ENCODE measurements at places on chromosomes 1 and 21.

DNA sequence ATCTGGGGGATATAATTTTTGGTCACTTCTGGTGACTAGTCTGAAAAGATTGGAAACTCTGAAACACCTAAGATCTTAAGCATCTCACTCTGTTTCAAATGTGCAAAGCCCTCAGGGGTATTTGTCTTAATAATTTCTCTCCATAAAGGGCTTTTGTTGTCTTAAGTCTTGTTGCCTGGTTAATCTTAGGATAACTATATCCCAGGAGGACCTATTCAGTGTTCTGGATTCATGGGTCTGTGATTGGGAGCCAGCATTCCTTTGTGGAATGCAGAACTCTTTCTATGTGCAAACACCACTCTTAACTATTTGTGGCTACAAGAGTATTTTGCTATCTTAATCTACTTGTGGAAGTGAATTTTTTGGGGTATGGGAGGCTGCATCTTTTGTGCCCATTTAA lies 1573.0 kb upstream of the PRMT6 start:
- no peak for DNase-seq

- no peak for DNase-seq
These were observed 212.1 kb upstream of the PLD5 start for GRCh38 chr1:242736611-242737010.

GRCh38 chr21:43759651-43760050 lies 16.5 kb downstream of the CSTB start:
- DNase-seq, result no peak

- DNase-seq, result no peak
These were observed 18.0 kb upstream of the MNDA start for GRCh38 chr1:158813164-158813563.

DNA sequence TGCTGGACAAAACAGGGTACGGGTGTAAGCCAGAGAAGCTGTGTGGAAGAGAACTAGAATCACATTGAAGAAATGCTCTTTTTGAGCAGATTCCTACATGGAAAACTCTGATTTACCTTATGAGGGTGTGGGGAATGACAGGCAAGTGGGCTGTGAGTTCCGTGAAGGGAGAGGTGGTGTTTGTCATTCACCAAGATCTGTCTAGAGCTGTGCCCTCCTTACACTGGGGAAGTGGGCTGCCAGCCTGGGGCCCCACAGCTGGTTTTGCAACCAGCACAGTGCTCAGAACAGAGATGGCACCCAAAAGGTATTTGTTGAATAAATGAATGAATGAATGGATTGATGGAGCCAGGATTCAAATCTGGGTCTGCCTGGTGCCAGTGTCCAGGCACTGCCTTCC lies 10.4 kb downstream of the RCAN1 start:
- no peak for DNase-seq

DNA sequence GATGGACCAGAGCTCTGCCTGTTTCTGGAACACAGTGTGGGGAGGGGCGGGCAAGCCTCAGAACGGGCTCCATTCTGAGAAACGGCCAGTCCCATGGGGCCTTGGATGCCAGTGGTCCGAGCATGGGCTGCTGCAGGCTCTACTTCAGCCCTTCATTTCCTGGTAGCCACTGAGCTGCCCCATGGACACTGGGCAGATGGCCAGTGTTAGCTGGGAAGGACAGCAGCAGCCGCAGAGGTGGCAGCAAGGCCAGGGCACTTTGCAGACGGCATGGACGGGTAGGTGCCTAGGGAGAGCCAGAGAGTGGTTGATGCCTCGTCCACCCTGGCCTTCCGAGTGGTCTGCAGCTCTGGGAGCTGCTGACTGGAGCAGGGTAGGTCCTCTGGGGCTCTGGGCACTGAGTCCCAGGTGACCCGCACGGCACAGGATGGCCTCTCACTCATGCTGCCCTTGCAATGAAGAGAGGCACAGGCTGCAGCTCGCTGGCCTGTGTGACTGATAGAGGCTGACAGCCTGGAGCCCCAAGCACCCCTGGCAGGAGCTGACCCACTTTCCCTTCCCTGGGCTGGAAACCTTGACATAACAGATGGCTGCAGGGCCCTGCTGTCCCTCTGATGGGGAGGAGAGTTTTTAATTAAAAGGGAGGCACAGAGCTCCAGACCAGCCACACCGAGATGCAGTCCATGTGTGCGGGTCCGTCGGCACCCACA lies 87.7 kb upstream of the COL6A1 start:
- no peak for DNase-seq

GRCh38 chr1:224881762-224882211 lies 47.7 kb upstream of the DNAH14 start:
- no peak for DNase-seq

DNA sequence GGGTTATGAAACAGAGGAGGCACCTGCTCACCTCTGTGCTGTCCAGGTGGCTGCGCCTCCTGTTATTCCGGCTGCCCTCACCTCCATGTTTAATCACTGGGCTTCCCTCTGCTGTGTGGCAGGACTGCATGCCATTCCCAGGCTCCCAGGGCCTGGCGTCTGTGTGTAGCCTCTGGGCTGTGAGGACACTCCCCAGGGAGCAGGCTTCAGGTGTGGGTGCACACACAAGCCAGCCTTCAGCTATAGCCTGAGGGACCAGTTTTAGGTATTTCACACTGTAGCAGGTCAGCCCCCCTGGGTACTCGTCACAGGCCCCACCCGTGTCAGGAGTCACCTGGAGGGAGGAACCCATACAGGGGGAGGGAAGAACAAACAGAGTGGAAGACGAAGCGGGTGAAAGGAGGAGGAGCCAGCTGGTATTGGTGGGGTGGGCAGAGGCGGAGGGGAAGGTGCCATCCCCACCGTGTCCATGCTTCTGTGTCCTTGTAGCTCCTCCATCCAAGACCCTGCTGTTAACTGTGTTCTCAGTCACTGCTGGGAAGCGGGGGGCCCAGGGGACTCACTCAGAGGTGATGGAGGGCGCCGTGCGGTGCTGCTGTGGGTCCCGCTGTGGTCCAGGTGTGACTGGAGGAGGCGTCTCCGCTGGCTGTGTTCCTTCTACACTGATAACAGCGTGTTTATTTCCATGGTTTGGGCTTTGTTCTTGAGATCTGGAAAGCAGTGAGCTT lies 158.6 kb downstream of the PGBD5 start:
- DNase-seq, result no peak

All from RPMI8226 (cell line).